Fibroblast of skin of right biceps (primary cell): ENCODE measurements at places on chromosomes 16 and 17.

DNA sequence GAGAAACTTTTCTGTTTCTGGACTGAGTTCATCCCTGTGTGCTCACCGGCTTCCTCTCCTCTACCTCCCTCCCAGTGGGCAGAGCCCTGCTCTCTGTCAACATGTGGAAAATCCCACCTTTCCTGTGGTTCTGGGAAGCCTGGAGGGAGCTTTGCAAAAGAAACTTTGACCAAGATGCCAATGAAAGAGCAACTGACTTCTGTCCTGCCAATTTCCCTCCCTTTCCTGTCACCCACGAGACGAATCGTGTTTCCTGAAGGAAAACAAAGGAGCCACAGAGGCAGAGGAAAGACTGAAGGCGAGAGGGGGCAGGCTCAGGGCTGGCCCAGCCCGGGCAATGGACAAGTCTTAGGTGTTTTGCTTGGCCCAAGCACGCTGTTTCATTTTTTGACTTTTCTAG is 82.8 kb downstream of the PLCG2 start:
- no peak for DNase-seq

- DNase-seq: no peak
Measured at GRCh38 chr16:20883554-20884239, 16.5 kb downstream of the DCUN1D3 start.

- no peak for DNase-seq
Measured at GRCh38 chr17:4540687-4541327, 14.4 kb downstream of the MYBBP1A start.

DNA sequence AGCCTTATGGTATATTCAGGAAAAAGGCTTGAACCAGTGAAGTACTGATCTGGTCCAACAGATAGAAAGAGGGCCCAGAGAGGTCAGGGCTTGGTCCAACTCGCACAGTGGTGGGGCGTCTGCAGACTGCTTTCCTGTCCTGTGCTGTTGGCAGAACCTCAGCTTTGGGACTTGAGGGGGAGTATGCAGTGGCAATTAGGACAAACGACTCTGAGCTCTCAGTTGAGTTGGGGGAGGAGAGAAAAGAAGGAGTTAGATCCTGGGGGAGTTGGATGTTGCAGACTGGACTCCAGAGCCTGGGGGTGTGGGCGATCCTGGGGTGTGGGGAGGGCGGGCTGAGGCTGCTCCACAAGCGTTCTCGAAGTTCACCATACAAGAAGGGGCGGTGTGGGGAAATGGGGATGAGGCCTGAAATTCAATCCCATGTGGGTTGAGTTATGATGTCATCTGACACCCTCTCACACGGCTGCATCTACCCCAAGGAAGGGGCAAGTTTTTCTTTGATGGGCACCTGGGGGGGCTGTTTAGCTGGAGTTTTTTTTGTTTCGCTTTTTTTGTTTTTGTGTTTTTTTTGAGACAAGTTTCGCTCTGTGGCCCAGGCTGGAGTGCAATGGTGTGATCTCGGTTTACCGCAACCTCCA is 14.6 kb downstream of the GRB7 start:
- no peak for DNase-seq

DNA sequence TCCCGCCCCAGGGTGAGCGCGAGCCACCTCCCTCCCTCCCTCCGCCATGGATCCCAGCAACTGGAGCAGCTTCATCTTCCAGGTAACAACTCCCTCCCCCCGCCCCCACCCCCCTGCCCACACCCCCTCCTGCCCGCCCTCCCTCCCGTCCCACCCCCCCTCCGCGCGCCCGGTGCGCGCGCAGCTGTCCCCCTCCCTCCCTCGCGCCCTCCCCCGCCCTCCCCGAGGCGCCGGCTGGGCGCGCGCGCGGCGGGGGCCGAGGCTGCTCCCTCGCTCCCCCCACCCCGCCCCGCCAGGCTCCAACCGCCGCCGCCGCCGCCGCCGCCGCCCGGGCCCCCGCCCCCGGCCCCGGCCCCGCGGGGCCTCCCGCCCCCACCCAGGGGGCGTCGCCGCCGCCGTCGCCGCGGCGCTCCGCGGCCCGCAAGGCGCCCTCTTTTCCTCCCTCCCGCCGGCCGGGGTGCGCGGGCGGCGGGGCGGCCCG is at the start of gene MAZ:
Gene MAZ (plus strand): TSS at position 431 of the 481 bp plus-strand sequence. CDS start 173 bp downstream, outside the sequence.
- no peak for DNase-seq

DNA sequence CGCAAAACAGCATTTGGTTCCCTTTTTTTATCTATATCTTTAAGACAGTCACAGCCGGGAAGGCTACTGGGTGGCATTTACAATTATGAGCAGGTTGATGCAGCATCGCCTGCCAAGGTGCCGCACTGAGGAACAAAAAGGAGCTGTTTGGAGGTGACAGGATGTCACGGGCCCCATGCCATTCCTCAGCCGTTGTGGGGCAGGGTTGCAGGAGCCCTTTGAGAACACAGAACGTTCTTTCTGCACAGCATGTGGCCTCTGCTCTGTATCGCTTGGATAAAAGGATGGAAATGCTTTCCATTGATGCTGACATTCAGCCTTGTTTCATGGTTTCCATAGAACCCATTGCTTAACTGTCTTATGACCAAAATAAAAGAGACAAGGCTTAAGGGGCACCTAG is 141.9 kb upstream of the CDH5 start:
- DNase-seq: no peak

DNA sequence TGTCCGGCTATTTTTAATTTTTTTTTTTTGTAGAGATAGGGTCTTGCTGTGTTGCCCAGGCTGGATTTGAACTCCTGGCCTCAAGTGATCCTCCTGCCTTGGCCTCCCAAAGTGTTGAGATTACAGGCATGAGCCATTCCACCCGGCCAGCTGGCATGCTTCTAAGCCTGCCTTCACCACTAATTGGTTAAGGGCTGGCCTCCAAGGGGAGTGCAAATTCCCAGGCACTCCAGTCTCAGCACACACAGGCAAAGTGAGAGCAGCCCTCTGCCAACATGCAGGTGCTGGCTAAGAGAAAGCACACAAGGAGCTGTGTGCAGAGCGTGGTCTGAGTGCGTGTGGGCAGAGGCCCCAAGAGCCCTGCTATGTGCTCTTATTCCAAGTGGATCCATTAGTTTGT is 149.8 kb upstream of the HS3ST2 start:
- no peak for DNase-seq

- no peak for DNase-seq
Measured at GRCh38 chr17:57458718-57459285, 202.5 kb downstream of the MSI2 start.

DNA sequence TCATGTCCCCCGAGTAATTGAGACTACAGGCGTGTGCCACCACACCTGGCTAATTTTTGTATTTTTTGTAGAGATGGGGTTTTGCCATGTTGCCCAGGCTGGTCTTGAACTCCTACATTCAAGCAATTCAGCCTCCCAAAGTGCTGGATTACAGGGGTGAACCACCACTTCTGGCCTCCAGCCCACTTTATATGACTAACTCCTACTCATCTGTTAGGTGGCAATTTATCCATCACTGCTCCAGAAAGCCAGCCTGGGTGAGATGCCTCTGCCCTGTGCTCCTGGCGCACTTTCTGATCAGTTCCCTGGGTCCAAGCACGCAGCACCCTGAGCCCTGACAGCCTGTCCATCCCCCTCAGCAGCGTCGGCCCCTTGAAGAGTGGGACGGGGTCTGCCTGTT is 29.4 kb downstream of the ADAM11 start:
- DNase-seq: peak; percentile 20

DNA sequence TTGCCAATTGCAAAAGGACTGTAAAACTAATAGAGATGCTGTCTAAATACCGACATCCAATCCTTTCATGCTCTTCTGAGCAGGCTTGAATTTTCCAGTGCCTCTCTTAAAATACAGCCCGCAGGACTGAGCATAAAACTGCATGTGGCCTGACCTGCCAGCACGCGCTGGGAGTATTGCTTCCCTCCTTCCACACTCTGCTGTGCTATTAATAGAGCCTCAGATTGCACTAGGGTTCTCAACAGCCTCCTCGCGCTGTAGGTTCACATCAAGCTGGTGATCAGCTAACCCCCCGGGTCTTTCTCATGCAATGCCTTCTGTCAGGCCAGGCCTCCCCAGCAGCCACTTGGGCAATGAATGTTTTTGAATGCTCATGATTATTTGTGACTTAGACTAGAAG is 14.2 kb upstream of the MSI2 start:
- no peak for DNase-seq

- DNase-seq: peak; percentile 43
Measured at GRCh38 chr16:4358831-4359561, 7.9 kb upstream of the PAM16 start.

DNA sequence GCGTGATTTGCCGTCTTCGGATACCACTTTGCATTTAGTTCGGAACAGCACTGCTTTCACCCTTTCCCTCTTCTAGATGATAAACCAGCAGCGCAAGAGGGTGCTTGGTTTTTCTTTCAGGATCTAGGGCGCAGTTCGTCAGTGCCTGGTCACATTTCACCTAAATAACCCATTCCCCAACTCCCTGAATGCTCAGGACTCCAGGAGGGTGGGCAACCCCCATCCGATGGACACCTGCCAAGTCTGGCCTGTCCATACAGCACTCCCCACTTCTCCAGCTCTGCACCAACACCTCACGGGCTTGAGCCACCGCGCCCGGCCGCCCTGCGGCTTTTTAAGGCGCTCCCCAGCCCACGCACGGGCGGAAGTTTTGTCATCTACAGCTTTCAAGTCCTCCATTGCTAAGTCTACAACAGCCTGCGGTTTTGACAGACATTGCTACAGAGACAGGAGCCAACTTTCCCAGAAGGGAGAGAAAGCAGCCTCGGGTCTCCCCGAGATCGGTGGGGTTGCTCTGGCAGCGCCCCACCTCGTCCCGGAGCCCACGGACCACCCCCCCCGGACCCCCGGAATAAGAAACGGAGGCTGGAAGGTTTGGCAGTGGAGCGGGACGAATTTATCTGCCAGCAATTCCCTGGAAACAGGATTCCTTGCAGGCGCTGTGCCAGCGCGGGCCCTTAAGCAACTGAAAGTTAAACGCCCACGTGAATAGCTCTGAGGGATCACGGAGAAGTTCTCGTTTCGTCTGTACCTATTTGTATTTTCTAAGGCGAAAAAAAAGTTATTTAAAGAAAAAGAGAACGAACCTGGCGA is 38.6 kb upstream of the SLFN13 start:
- peak; percentile 55 for DNase-seq

GRCh38 chr17:67359960-67360791 is 6.2 kb downstream of the PSMD12 start:
- DNase-seq: peak; percentile 25

GRCh38 chr16:4075534-4075933 is 40.7 kb downstream of the ADCY9 start:
- no peak for DNase-seq

DNA sequence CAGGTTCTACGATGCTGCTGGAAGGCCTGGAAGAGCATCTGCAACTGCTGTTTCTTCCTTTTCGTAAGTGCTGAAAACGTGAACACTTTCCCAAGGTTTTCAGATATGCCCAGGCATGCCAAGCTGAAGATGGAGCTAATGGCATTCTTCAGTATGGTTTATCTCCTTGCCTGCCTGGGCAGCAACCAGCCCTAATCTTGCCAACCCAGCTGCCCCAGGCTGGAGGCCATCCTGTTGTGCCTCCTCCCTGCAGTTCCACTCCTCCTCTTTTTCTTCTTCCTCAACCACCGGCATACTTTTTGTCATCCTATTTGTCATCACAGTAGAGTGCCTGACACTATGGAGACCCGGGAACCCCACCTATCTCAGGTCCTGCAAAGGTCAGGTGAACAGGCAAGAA is 1849.3 kb downstream of the TP53TG3F start:
- no peak for DNase-seq

GRCh38 chr17:28018439-28019070 is 23.9 kb upstream of the NLK start:
- no peak for DNase-seq

DNA sequence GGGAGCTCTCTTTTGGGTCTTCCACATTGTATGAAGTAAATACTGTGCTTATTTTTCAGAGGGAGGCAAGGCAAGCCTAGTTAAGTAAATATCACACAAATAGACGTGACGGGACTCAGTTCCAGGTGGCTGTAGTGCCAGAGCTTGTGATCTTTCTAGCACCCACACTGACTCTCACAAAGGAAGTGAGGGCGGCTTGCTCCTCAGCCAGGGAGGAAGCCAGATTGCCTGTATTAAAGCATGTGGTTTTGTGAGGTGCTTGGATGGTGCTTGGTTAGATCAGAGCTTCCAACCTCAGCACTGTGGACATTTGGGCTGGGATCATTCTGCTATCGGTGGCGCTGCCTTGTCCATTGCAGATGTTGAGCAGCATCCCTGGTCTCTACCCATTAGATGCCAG is 80.1 kb downstream of the VAT1L start:
- no peak for DNase-seq

DNA sequence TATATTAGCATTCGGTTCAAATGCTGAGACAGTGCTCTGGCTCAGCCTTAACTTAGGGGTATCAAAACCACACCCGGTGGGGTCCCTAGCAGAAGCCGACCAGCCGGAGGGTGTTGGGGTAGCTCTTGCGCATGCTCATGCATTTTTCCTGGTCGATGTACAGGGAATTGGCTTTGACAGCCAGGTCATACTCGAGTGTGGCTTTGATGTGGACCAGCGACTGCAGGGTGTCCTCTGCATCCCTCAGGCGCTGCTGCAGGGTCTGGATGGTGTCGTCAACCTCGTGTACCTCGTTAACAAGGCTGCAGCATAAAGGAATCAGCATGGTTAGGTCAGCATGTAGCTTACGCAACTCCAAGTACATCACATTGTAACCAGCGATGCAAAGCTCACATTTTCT is 37.5 kb downstream of the TEKT3 start:
- no peak for DNase-seq

- DNase-seq: no peak
Measured at GRCh38 chr17:18121144-18121910, 12.8 kb downstream of the MYO15A start.

GRCh38 chr16:79409978-79410377 is 190.6 kb downstream of the MAF start:
- no peak for DNase-seq
